ENCODE measurements at places on chromosomes 4 and X. TPM values are rescaled to one million over a fixed set of nuclear protein-coding genes. Genes with fewer than 3 reads are reported as not detected.
A peak's percentile ranks its signal among the peaks of the same experiment; 100 is the strongest.

TEC gene
- 3.5 TPM for total RNA-seq

PLAC8 gene
- total RNA-seq, result 340 TPM

FATE1 gene
- total RNA-seq, result not detected

GRCh38 chr4:94256828-94257227 lies 49.2 kb downstream of the SMARCAD1 start:
- DNase-seq, result peak; percentile 1

DNA sequence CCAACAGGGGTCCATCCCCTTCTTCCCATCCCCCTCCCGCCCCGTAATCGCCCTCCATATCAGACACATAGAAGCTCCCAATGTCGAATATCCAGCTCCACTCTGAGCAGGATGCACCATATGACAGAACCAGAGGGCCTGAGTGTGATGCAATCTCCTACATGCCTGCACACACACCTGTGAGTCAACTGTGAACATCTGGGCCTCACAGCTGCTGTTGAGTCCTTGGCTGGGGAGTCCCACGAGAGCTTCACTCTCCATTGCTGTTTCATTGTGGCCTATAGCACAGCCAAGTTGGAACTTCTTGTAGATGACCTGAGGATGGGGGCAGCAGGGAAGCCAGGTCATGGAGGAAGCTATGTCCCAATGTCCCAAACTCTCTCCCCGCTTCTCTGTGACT lies 8.2 kb downstream of the SLC38A5 start:
- DNase-seq, result no peak

DNA sequence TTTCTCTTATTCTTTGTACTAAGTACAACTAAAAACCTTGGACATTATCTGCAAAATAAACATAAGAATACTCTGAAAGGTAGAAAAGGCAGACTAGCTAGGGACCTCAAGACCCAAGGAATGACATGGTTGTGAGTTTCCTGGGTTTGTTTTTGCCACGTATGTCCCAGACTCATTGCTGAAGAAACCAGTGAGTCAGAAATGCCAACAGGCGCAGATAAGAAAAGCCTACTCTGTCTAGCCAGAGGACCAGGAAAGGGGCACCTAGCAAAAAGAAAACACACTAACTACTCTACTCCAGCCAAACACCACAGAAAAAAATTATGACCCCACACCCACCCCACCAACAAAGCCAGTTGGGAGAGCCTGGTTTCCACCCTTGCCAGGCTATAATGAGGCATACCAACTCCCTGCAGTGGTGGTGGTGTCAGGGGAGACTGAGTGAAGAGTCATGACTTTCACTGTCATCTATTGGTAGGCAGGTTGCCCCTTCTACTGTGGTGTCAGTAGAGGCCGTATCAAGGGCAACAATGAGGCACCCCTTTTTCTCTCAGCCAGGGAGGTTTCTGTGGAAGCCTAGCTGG lies 10.9 kb downstream of the MTMR1 start:
- no peak for DNase-seq

DNA sequence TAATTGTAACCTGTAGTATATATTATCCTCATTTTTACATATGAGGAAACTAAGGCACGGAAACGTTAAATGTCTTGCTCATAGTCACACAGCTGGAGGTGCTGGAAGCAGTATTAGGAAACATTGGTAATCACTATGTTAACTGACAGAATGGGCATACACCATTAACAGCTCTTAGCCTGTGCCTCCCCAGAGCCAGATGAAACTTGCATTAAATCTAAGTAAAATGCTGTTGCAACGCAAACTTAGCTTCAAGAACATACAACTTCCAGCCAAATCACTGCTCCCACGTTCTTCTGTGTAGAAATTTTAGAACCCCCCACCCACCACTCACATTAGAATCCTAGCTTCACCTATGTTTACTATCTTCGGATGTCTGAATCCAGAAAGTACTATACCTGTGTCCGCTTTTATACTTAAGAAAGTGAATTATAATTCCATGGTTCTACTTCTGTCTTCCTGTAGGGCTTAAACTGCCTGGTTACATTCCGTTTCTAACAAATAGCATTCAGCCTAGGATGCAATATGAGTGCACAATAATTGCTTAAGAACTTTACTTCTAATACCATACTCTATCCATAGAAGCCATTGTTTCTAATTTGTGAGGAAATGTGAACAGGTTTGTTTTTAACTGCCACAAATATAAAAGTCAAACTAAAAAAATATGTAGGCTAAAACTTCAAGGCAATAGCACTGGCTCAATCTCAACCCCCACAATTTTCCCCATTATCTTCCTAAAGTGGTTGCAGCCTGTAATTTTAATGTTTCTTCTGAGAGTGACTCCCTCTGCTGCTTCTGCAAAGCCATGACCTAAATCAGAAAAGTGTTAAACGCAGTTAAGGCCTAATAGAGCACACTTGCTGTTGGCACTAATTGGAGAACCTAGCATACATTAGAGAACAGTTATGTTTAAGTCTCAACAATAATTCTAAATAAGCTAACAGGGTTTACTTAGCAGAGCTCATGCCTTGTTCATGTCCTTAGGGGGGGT lies 4.4 kb downstream of the UNC5C start:
- no peak for DNase-seq

GRCh38 chr4:156512622-156513021 lies 459.0 kb downstream of the PDGFC start:
- no peak for DNase-seq

DNA sequence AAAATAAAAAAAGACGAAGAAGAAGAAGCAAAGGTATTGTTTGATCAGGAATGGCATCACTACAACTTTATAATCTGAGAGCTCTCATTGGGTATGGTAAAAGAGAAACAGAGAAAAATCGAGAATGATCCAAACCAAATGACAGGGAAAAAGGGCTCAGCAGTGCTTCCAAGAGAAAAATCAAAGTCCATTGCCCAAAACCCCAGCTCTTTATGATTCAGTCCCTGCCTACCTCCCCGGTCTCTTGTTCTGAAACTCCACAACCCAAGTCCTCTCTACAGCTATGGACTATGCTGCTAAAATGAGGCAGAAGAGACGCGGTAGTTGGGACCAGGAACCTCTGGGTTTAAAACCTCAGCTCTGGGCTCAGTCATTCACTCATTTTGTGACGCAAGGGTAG lies 341.1 kb upstream of the PPARGC1A start:
- no peak for DNase-seq

GRCh38 chr4:123236606-123237005 lies 160.0 kb upstream of the SPRY1 start:
- no peak for DNase-seq

Measured in naive thymus-derived CD4-positive, alpha-beta T cell (primary cell).